HT1080 (cell line): ENCODE measurements at places on chromosomes 3 and 15. TPM values are rescaled to one million over a fixed set of nuclear protein-coding genes. Genes with fewer than 3 reads are reported as not detected.

DNA sequence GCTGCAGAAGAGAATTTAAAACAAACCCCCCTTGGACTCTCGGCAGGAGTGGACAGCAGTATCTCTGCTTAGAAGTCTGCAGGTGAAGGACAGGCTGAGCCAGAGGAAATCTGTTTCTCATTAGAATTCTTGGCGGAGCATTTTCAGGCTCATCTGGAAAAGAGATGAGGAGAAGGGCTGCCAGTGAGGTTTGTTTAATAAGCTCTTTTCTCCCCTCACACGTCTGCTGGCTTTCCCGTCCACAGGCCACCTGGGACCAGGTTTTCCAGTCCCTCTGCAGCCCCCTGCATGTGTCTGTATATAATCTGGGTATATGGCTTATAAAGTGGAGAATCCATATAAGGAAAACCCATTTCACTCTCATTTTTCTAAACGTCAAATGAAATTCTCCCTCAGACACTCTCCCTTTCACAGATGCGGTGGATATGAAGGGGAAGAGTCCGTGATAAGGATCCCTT is 155.4 kb upstream of the TPM1 start:
- DNase-seq = peak; percentile 15

DNA sequence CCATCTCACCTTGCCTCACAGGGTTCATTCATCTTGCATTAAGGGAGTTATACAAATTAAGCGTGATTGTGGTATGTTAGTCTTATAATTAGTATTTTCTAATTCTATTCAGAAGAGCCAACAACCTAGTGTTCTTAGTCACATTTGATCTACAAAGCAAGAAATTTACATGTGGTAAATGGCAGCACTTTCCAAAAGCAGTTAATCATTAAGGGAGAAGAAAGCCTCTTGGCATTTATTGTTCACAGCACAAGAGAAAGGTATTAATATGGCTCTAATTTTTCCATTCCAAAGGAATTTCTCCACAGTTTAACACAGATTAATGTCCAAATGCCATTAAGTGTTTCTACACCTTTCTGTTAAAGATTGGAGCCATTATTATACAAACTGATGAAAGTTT is 1077.1 kb downstream of the ZPLD1 start:
- DNase-seq = no peak

The BCL6 gene
- total RNA-seq = 7.0 and 10.4 TPM in 2 replicates

DNA sequence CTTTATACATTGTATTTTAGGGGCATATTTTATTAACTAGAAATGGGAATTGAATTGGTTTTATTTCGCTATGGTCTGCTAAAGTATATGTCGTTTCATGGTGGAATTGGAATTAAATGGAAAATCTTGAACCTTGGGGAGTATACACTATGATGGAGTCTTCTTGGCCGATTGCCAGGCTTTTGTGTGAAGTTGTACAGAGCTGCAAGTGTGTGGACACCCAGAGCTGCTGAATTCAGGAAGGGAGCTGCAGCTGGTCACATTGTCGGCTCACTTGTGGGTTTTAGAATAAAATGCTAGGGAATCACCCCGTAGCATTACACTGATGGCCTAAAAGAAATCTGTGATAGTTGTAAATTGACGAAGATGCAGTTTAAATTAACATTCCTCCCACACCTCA is 35.1 kb downstream of the USP3 start:
- DNase-seq = no peak

The KBTBD13 gene
- total RNA-seq = not detected in 2 replicates

DNA sequence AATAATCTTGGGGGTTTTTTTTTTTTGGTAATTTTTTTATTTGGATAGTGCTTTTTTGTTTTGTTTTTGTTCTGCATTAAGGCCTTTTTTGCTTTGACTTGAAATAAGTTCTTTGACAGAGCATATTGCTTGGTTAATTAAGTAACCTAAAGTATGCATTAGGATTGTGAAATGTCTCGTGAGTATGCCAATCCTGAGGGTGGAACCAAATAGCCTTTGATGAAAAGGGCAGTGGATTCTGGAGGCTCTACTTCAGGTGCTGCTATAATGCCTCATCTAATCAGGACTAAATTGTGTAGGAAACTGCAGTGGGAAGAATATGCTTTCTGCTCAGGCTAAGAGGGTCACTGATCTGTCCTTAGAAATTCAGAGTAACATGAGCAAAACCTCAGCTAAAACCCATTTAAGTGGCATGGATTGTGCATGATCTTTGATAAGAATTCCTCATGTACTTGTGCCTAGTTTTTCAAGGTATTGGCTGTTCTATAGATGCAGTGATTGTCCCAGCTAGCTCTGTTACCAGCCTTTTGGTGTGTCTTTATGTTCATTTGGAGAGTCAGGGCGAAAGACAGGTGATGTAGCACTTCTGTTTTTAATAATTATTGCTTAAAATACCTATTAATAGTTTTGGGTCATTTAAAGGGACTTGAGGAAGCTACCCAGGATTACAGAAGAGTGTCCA is 15.4 kb downstream of the CDV3 start:
- no peak for DNase-seq

The CCDC50 gene
- 119 and 131 TPM in 2 replicates for total RNA-seq

GRCh38 chr15:50321680-50322210 is 33.3 kb downstream of the GABPB1 start:
- DNase-seq = no peak

The CCDC13 gene
- total RNA-seq = not detected in 2 replicates

- no peak for DNase-seq
Observed at GRCh38 chr15:66679657-66680108, 22.4 kb upstream of the SMAD6 start.

The SCN5A gene
- total RNA-seq = 5.9 and 6.5 TPM in 2 replicates

The SLC38A3 gene
- total RNA-seq = 2.2 TPM in 1 of 2 replicates, not detected in the other

DNA sequence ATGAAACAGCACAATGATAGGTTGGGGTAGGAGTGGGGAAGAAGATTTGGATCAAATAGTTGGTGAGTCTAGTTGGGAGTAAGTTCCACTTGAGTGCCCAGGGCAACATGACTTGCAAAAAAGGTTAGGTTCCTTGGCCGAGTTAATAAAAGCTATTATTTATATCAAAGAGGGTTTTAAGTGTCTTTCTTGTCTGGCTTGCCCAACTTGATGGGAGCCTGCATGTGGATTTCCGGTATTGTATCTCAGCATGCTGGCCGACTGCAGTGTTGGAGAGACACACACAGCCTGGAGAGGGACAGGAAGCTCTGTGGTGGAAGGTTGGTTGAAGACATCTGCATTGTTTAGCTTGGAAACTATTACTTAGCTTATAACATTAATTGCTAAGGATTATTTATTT is 449.5 kb upstream of the TBL1XR1 start:
- DNase-seq = no peak

DNA sequence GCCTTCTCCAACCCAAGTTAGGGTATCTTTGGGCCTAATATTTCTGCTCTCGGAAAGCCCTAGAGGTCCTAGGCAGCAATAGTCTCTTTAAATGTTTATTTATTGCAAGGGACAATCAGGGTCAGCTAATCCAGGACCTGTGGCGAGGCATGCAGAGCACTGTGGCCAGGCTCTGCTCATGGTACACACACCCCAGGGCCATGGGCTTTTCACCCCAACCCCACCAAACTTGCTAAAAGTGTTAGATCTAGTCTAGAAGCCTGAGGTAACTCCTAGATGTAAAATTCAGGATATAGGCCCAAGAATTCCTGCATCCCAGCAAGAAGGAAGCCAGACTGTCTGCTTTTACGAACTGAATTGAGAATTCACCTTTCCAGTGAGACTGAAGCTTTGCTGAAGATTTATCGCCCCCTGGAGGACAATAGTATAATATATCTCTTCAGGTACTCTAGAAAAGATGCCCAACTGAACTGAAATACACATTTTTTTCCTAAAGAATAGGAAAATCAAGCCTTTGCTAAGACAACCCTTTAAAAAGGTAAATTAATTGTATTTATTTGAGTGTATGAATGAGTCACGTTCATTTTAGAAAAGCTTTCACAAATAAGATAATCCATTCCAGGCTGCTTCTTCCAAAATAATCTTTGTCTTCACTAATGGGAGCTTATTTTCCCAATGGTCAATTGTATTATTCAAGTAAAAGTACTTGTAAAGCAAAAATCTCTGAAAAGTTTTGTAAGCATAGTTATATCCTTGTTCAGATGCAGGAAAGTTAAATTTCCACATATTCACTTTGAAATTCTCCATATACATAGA is 89.8 kb downstream of the LRRC3B start:
- DNase-seq = peak; percentile 20

The CACNA2D3 gene
- total RNA-seq = 0.14 TPM in 1 of 2 replicates, not detected in the other

- DNase-seq = no peak
Observed at GRCh38 chr15:33191591-33191990, 2.9 kb downstream of the FMN1 start.

The WDR72 gene
- 0.18 and 0.23 TPM in 2 replicates for total RNA-seq

DNA sequence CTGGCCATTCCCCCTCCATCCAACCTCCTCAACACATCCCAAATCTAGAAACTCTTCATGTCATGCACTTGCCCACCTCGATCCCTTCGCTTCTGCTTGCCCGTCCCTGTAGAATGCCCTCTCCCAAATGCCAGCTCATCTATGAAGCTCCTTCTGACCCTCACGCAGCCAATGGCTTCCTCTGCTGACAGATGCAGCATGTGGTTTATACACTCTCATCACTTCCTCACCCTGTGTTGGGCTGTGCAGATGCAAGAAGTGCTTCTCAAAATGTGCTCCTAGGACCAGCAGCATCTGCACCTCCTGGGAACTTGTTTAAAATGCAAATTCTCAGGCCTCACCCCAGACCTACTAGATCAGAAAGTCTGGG is 51.7 kb downstream of the SEMA5B start:
- DNase-seq = no peak

The FSTL1 gene
- 134 and 144 TPM in 2 replicates for total RNA-seq

DNA sequence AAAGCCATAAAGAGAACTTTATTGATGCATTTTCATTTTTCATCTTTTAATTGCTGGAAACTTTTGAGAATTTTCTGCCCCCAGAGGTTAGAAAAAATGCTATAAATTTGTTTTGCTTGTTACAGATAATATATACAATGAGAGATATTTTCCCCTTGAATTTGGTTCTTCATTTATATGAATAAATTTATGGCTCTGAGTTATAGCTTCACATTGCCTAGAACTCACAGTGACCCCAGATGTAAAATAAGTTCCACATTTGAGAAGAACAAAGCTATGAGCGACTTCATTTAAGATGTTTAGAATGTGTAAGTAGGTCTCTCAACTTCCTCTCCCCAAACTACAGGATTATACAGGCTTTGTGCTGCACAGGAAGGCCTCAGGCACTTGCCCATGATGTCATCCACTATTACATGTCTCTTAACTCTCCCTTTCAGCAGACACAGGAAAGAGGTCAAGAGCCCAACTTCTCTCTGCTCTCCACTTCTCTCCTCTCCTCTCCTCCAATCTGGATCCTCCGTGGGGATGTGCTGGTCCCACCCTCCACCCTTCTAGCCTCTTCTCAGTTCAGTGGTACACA is 92.8 kb downstream of the DUT start:
- DNase-seq = peak; percentile 64

DNA sequence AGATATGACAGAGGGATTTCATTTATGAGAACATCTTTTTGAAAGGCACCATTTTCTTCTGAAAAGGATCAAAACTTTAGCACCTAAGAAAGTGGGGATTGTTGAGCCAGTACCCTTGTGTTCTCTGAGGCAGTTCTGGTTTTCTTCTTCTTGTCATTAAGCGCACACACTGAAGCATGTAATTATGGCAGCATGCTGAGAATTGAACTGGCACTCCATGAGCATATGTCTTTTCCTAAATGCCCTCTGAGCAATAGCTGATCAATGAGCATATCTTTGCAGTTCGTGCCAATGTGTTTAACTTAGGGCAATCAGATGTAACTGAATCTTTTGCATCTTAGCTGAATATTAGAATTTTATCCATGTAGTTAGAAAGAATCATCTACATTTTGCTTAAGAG is 53.9 kb upstream of the VGLL3 start:
- DNase-seq = no peak

The ADAMTS9 gene
- 1.8 and 2.4 TPM in 2 replicates for total RNA-seq

- no peak for DNase-seq
Observed at GRCh38 chr15:79195239-79195638, 87.3 kb upstream of the ANKRD34C start.
